NCI-H774 (cell line): ENCODE measurements at places on chromosomes 12 and 14.

- no peak for DNase-seq
Observed at GRCh38 chr14:24054646-24055045, 2.8 kb downstream of the CARMIL3 start.

DNA sequence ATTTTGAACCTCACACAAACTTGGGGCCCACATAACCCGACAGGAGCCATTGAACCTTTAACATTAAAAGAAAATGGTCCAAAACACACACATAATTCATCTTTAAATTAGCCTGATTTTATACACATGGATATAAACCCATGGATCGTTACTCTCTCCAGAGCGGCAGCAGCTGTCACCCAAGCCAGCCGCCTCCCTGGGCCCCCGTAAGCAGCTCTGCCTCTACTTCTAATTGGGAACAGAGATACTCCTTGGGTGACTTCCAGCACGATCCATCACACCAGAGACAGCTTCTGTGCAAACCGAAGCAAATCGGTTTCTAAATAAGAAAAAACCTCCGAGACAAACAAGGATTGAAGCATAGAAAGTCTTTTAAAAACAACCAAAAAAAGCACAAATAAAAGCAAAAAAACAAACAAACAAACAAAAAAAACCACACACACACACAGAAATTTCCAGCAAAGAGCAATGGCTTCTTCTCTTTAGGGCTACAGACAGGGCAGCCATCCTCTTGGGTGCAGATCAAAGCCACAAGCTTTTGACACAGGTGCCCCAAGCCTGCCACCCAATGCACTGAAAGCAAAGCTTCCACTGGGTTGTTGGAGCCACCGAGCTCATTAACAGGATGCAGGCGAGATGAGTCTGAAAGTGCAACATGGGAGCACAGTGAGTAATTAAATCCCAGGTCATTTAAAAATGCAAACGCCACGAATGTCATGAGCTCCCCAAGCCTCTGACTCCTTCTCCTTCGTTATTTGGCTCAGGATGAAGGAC lies 156.9 kb downstream of the DPF3 start:
- DNase-seq: no peak

DNA sequence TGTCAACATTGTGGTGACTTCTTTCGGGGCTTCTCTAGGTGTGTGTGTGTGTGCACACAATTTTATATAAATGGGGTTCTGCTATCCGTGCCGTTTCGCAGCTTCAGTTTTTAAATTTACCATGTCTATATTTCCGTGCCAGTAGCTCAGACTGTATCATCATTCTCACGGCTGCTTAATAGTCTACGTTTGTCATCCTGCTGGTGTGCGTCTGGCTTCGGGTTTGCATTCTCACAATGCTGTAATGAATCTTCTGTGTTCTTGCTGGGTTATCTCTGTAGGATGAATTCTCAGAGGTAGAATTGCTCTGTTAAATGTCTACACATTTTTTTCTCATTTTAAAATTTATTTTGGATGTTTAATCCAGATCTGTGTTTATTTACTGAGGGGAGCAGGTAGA lies 73.6 kb downstream of the ADGRD1 start:
- no peak for DNase-seq

- DNase-seq: no peak
Observed at GRCh38 chr14:54814076-54814475, 88.5 kb downstream of the GCH1 start.

DNA sequence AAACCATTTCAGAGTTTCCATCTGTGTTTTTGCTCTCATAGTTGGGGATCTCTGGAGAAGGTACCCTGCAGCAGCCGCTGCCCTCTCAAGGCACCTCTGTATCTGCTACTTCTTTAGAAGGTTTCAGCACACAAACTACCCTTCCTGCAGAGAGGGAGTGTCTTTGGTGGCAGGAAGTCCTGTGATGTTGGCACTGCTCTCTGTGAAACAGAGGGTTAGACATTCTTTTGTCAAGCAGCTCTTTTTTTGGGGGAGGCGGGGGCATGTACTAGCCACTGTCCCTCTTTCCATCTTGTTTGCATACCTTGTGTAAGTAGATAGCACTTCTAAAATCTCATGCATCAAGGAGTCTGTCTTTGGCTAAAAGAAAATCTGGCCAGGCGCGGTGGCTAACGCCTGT lies 352.6 kb downstream of the BMP4 start:
- no peak for DNase-seq
